Activated T-cell treated with anti-CD3 and anti-CD28 coated beads, Interleukin-2, amount 50 U/mL, for 24 hours (primary cell): ENCODE measurements at places on chromosomes 12 and 14.
A peak's percentile ranks its signal among the peaks of the same experiment; 100 is the strongest.

DNA sequence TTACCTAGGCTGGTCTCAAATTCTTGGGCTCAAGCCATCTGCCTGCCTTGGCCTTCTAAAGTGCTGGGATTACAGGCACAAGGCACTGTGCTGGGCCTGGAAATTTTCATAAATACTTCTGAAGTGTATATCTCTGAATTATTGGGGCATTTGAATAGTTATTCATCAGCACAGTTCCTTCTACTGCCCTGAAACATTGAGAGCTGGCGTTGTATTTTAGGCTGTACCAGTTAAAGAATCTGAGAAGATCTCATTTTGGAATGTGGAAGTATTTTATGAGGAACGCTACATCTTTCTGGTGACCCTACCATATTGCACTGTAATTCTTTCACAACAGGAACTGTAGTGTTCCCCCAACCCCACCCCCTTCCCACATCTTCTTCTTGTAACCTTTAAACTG, 349.0 kb upstream of the RGS6 start:
- no peak for DNase-seq
- no peak overlapping the region for H3K4me3 ChIP-seq
- H3K4me1 ChIP-seq, result peaks cover 29% of the 10 kb centered on the region
- no peaks in the 10 kb centered on the region for H3K27me3 ChIP-seq
- H3K36me3 ChIP-seq, result peaks cover 23% of the 10 kb centered on the region

GRCh38 chr12:51958542-51958941, 7.0 kb downstream of the ACVR1B start:
- H3K4me3 ChIP-seq, result no peak overlapping the region
- H3K27me3 ChIP-seq, result no peaks in the 10 kb centered on the region
- H3K36me3 ChIP-seq, result peaks cover 22% of the 10 kb centered on the region
- no peak overlapping the region for H3K27ac ChIP-seq

DNA sequence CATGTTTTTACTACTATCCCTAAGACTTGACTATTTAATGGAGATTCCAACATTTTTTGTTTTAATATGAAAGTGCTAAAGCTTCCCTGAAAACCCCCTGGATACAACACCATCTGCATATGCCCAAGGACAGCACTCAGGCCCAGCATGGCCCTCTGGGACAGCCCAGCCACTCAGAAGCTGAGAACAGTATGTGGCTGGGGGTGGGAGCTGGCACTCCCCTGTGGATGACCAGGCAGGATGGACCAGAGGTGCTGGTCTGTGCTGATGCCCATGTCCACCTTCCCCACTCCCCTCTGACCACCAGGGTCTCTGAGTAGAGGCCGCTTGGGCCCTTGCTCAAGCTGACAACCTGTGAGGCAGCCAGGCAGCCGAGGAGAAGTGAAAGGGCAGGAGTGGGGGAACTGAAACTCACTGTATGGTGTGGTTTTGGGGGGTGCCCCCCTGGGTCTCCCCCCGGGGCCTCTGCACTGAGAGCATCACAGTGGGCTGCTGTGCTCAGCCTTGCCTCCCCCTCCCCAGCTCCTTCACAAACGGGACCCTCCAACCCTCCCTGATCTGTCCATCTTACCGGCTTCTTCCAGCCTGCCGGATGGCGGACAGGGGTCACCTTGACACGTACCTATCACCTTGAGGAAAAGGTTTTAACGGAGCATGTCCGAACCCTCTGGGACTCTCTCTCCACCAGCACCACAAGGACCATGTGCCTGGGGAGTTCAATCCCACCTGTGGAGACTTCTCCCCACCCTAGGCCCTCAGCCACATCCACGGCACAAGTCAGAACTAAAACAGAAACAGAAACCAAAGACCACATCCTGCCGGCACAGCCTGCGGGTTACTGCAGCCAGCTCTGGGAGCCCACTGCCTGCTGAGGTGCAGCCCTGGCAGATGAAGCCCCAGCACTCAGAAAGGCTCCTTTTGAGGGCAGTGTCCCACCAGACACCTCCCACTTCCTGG, at the start of gene TMEM229B:
Gene TMEM229B (minus strand): TSS at position 785 of the 957 bp plus-strand sequence. CDS start 14,798 bp downstream, outside the sequence.
- DNase-seq, result peak; percentile 80
- H3K4me3 ChIP-seq, result peak within 1 kb of the TSS; percentile 86
- H3K4me1 ChIP-seq, result peaks cover 80% of the 10 kb centered on the region
- peaks cover 29% of the 10 kb centered on the region for H3K36me3 ChIP-seq
- H3K27me3 ChIP-seq, result no peaks in the 10 kb centered on the region
- H3K27ac ChIP-seq, result peak within 1 kb of the TSS; percentile 98

GRCh38 chr12:91913651-91914050, 232.0 kb downstream of the BTG1 start:
- no peak overlapping the region for H3K4me3 ChIP-seq
- H3K27ac ChIP-seq, result no peak overlapping the region
- H3K4me1 ChIP-seq, result peaks cover 21% of the 10 kb centered on the region
- no peaks in the 10 kb centered on the region for H3K27me3 ChIP-seq
- H3K36me3 ChIP-seq, result no peaks in the 10 kb centered on the region
- no peak for DNase-seq

DNA sequence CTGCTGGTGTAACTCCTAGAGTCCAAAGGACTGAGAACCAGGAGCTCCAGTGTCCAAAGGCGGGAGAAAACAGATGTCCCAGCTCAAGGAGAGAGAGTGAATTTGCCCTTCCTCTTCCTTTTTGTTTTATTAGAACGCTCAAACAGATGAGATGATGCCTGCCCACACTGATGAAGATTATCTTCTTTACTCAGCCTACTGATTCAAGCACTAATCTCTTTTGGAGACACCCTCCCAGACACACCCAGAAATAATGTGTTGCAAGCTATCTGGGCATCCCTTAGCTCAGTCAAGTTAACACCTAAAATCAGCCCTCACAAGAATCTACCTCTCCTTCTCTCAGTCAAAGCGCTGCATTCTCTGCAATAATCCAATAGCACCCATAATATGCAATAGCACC, 78.2 kb upstream of the BCL2L14 start:
- H3K36me3 ChIP-seq, result peaks cover 6% of the 10 kb centered on the region
- no peak overlapping the region for H3K4me3 ChIP-seq
- peaks cover 17% of the 10 kb centered on the region for H3K4me1 ChIP-seq
- H3K27ac ChIP-seq, result no peak overlapping the region
- no peak for DNase-seq

DNA sequence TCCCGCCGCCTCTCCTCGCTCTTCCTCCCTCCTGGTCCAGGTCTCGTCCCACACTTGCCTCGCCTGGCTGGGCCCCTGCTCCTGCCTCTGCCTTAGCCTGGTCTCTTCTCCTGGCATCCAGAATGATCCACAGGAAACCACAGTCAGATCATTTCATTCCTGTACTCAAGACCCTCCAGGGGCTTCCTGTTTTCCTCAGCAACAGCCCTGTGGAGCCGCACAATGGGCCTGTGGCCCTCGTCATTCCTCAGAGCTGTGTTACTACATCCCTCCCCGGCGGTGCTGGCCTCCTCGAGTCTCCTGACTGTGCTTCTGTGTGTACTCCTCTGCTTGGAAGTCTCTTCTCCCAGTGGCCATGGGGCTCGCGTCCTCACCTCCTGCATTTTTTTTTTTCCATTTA, 20.1 kb downstream of the ATP6V0A2 start:
- H3K4me1 ChIP-seq, result peaks cover 56% of the 10 kb centered on the region
- peak overlapping the region; percentile 90 for H3K27ac ChIP-seq
- peaks cover 95% of the 10 kb centered on the region for H3K36me3 ChIP-seq
- no peak overlapping the region for H3K4me3 ChIP-seq
- no peaks in the 10 kb centered on the region for H3K27me3 ChIP-seq

- no peaks in the 10 kb centered on the region for H3K4me1 ChIP-seq
- H3K27me3 ChIP-seq, result no peaks in the 10 kb centered on the region
- H3K36me3 ChIP-seq, result no peaks in the 10 kb centered on the region
- no peak for DNase-seq
These were observed 169.2 kb downstream of the PIK3C2G start for GRCh38 chr12:18430425-18431048.

DNA sequence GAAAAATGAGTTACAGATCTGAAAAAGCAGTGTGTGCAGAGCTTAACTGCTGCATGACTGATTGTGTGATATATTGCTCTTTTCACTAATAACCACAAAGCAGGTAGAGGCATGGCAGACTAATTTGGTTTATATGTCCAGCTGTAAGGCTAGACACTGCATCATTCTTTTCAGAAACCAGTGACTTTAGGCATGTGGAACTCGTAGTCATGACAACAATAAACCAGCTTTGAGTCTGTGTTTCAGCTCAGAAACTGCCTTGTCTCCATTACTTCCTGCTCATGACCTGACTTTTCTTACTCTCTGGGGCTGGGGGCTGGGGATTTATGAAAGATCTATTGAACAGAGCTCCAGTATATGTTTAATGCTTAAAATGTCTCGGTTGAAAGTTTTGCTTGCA, 146.8 kb upstream of the LRIG3 start:
- no peaks in the 10 kb centered on the region for H3K36me3 ChIP-seq
- DNase-seq, result no peak
- H3K27me3 ChIP-seq, result no peaks in the 10 kb centered on the region

DNA sequence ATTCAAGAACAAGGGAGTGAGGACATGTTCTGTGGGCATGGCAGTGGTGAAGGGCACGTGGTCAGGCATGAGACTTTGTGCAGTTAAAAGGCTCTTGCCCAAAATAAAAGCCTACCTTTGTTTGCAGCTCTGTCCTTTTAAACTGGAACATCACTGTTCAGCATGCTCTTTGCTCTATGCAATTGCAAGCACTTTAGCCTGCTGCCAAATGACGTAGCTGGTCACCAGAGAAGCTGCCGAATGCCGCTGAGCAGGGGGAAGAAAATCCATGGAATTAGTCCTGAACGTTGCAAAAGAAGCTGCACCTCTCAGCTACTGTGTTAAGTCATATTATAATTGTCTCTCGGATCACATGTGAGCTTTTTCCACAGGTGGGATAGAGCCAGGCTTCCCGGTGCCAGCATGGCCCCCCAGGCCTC, 176.3 kb upstream of the DIO2 start:
- no peak for DNase-seq
- H3K4me1 ChIP-seq, result no peaks in the 10 kb centered on the region
- H3K27me3 ChIP-seq, result no peaks in the 10 kb centered on the region
- no peak overlapping the region for H3K27ac ChIP-seq

DNA sequence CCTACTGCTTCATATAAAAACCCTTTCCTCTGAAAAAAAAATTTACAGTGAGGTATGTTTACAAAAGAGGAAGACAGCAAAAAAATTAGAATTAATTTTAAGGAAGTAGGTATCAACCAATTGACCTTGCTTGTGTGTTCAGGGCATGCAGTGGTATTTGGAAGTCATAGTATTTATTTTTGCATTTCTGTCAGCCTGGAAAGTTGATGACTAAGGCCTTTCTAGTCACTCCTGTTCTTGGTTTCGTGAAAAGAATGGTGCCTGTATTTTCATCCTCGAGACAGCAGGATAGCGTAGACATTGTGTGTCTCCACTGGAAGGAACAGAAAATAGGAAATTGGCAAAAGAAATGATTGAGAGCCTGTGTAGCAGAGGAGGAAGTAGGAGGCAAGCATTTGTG, 24.5 kb downstream of the SLC16A7 start:
- peaks cover 19% of the 10 kb centered on the region for H3K36me3 ChIP-seq
- peaks cover 71% of the 10 kb centered on the region for H3K4me1 ChIP-seq
- H3K27me3 ChIP-seq, result no peaks in the 10 kb centered on the region
- no peak overlapping the region for H3K27ac ChIP-seq

GRCh38 chr14:95500201-95500681, 16.2 kb downstream of the SYNE3 start:
- H3K27me3 ChIP-seq, result no peaks in the 10 kb centered on the region
- peak overlapping the region; percentile 47 for H3K27ac ChIP-seq
- no peak for DNase-seq
- peaks cover 86% of the 10 kb centered on the region for H3K4me1 ChIP-seq
- H3K36me3 ChIP-seq, result peaks cover 53% of the 10 kb centered on the region
- no peak overlapping the region for H3K4me3 ChIP-seq

- peaks cover 37% of the 10 kb centered on the region for H3K27me3 ChIP-seq
- H3K36me3 ChIP-seq, result no peaks in the 10 kb centered on the region
- no peak overlapping the region for H3K27ac ChIP-seq
- H3K4me3 ChIP-seq, result peak overlapping the region; percentile 78
- peaks cover 10% of the 10 kb centered on the region for H3K4me1 ChIP-seq
These were observed 1.5 kb downstream of the SPX start for GRCh38 chr12:21527451-21528180.

DNA sequence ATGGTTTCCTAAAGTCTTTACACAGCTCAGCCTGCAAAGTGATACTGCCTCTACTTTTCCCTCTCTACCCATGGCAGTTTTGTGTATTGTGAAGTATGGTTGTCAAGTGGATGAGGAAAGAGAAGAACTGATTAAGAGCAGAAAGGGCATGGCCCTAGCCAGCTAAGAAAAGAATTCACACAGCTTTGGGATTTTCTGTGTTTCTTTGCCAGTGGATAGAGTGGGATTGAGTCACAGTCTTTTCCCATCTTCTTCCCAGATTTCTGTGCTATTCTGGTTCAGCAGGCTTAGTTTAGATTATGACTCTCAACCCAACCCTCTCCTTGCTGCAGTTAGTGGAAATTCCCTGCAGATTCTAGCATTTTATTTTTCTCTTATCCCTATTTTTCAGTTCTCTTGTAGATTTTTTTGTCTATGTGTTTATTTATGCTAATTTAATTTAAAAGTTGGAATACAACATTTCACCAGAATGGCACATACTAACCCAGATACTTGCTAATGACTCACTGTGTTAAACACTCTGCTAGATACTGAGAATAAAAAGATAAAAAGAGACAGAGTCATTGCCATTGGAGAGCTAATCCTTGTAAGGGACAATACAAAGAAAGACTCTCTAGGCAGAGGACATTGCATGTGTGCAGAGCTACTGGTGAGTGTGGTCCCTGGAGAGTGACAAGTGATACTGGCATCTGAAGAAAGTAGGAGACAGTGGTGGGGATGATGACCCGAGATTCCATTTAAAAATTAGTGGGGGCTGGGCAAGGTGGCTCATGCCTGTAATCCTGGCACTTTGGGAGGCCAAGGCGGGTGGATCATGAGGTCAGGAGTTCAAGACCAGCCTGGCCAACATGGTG, 106.3 kb downstream of the ST8SIA1 start:
- no peaks in the 10 kb centered on the region for H3K36me3 ChIP-seq
- H3K4me1 ChIP-seq, result peaks cover 5% of the 10 kb centered on the region
- no peak overlapping the region for H3K27ac ChIP-seq

- H3K27me3 ChIP-seq, result no peaks in the 10 kb centered on the region
- H3K4me3 ChIP-seq, result no peak overlapping the region
- H3K4me1 ChIP-seq, result peaks cover 49% of the 10 kb centered on the region
- DNase-seq, result no peak
- H3K36me3 ChIP-seq, result peaks cover 55% of the 10 kb centered on the region
These were observed 9.0 kb downstream of the EXOC5 start for GRCh38 chr14:57259672-57260071.

- peaks cover 11% of the 10 kb centered on the region for H3K4me1 ChIP-seq
- H3K4me3 ChIP-seq, result no peak overlapping the region
- no peaks in the 10 kb centered on the region for H3K27me3 ChIP-seq
- no peak for DNase-seq
These were observed 11.7 kb downstream of the SOCS4 start for GRCh38 chr14:55038708-55039107.

GRCh38 chr12:89163918-89164317, 188.4 kb downstream of the DUSP6 start:
- no peak for DNase-seq
- no peaks in the 10 kb centered on the region for H3K27me3 ChIP-seq
- no peak overlapping the region for H3K4me3 ChIP-seq
- H3K4me1 ChIP-seq, result peaks cover 30% of the 10 kb centered on the region
- no peaks in the 10 kb centered on the region for H3K36me3 ChIP-seq
- H3K27ac ChIP-seq, result no peak overlapping the region

GRCh38 chr14:49858383-49858782, 5.8 kb upstream of the NEMF start:
- peaks cover 39% of the 10 kb centered on the region for H3K4me1 ChIP-seq
- H3K27me3 ChIP-seq, result no peaks in the 10 kb centered on the region
- peak overlapping the region; percentile 56 for H3K27ac ChIP-seq
- H3K4me3 ChIP-seq, result no peak overlapping the region
- no peak for DNase-seq
